WTC11 (cell line): ENCODE measurements at places on chromosomes 2 and 18. TPM values are rescaled to one million over a fixed set of nuclear protein-coding genes. Genes with fewer than 3 reads are reported as not detected.

The SPATA3 gene
- not detected in 3 replicates for total RNA-seq

DNA sequence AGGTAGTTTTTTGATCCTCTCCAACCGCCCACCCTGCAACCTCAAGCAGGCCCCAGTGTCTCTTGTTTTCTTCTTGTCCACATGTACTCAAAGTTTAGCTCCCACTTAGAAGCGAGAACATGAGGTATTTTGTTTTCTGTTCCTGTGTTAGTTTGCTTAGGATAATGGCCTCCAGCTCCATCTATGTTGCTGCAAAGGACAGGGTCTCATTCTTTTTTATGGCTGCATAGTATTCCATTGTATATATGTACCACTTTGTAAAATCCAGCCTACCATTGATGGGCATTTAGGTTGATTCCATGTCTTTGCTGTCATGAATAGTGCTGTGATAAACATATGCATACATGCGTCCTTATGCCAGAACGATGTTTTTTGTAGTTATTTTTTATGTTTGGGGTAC, 2.5 kb downstream of the CRYGC start:
- H3K36me3 ChIP-seq = no peaks in the 10 kb centered on the region
- no peak overlapping the region for H3K27ac ChIP-seq
- H3K27me3 ChIP-seq = no peaks in the 10 kb centered on the region; the same call in 1 of the 2 replicates
- no peak overlapping the region for H3K4me3 ChIP-seq
- peaks cover 17% of the 10 kb centered on the region for H3K4me1 ChIP-seq

DNA sequence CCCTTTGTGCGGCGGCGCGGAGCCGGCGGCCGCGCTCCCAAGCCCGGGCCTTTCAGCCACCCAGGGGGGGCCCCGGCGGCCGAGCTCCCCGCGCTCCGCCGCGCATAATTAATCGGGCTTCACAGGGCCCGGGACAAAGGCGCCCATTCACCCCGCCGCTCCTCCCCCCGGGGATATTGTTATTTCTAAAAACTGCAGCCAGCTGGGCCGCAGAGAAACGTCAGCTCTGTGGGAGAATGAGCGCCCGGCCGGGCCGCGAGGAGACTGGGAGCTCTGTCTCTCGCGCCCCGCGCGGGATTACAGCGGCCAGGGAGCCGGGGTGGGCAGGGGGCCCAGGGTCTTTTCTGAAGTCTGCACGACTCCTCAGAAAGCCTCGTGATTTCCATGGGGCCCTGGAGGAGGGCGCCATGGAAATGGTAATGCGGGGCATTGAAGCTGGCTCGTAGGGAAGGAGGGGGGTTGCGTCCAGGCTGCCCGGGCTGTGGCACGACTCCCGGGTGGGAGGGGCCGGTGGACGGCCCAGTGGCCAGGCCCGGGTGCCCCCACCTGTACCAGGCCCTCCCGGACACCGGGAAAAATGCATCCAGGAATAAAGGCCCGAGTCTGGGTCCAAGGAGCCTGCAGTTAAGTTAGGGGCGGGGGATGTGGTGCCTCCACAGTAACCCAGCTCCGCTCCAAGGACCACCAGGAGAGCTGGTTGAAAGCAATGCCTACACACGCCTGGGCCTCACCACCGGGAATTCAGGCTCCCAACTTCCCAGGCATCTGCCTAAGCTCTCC, 125.3 kb downstream of the ZFP36L2 start:
- H3K4me3 ChIP-seq = peak overlapping the region; percentile 63
- no peak overlapping the region for H3K27ac ChIP-seq
- DNase-seq = peak; percentile 73
- H3K36me3 ChIP-seq = peaks cover 8% of the 10 kb centered on the region; the same call in 1 of the 2 replicates
- H3K4me1 ChIP-seq = peaks cover 27% of the 10 kb centered on the region
- H3K27me3 ChIP-seq = peaks cover 34% of the 10 kb centered on the region

GRCh38 chr18:56973487-56973886, 173.4 kb upstream of the BOD1L2 start:
- H3K36me3 ChIP-seq = no peaks in the 10 kb centered on the region
- no peak for DNase-seq
- peaks cover 9% of the 10 kb centered on the region for H3K4me1 ChIP-seq
- no peaks in the 10 kb centered on the region for H3K27me3 ChIP-seq
- no peak overlapping the region for H3K27ac ChIP-seq

DNA sequence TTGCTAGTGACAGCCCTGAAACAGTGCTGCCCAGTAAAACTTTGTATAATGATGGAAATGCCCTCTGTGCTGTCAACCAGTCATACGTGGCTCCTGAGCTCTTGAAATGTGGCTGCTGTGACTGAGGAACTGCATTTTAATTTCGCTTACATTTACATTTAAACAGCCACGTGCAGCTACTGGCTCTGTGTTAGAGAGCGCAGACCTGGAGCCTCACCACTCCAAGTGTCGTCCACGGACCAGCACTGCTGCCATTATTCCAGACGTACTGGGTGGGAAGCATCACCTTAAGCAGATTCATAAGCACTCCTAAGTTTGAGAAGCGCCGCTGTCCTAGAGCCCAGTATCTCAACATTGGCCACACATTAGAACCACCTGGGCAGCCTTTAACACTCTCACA, 77.0 kb upstream of the MGAT4A start:
- no peaks in the 10 kb centered on the region for H3K36me3 ChIP-seq
- peaks cover 19% of the 10 kb centered on the region; the same call in 1 of the 2 replicates for H3K4me1 ChIP-seq
- no peak overlapping the region for H3K27ac ChIP-seq
- no peak for DNase-seq
- H3K27me3 ChIP-seq = no peaks in the 10 kb centered on the region; the same call in 1 of the 2 replicates

DNA sequence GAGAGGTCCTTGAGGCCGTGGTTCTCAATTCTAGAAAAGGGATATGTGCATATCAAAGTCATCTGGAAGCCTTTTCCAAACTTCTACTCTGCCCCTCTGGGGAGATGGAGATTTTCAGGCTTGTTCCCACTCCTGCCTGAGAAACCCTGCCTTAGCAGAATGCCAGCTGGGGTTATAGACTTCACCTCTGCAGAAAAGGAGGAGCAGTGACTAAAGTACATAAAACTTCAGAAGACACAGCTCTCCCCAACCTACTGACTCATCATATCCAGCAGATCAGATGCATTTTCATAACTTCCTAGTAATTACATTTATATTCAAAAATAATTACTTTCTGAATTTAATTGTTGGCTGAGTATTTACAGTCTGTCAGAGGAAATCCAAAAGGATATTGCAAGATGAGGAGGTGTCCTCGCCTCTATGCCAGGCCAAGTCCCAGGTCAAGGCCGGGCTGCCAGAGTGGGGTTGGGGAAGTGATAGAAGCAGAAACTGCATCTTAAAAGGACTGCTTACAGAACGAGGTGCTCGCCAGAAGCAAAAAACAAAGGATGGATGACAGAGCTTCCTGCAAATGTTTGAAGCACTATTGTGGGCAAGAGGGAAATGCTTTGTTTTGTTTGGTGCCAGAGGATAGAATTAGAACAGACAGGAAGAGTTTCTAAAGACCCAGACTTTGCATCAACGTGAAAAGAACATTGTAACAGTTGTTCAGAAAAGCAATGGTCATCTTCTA, 75.6 kb upstream of the APCDD1 start:
- H3K4me1 ChIP-seq = peaks cover 27% of the 10 kb centered on the region
- no peak for DNase-seq
- peak overlapping the region; percentile 18 for H3K27ac ChIP-seq
- H3K4me3 ChIP-seq = no peak overlapping the region

GRCh38 chr18:58545338-58546296, 83.3 kb downstream of the ALPK2 start:
- no peaks in the 10 kb centered on the region for H3K36me3 ChIP-seq
- no peak overlapping the region for H3K27ac ChIP-seq
- no peaks in the 10 kb centered on the region for H3K27me3 ChIP-seq
- no peak overlapping the region for H3K4me3 ChIP-seq
- peaks cover 19% of the 10 kb centered on the region for H3K4me1 ChIP-seq

DNA sequence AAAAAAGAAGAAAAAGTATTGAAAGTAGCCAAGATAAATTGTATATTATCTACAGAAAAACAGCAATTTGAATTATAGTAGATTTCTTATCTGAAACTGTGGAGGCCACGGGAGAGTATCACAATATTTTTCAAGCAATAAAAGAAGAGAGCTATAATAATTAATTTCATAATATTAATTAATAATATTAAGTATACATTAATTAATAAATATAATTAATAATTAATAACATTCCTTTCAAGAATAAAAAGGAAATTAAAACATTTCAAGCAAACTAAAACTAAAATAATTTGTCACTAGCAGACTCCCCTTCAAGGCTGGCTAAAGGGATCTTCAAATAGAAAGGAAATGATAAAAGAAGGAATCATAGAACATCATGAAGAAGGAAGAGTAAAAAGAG, 372.7 kb upstream of the KYNU start:
- no peak for DNase-seq
- no peaks in the 10 kb centered on the region for H3K36me3 ChIP-seq
- H3K4me1 ChIP-seq = no peaks in the 10 kb centered on the region
- H3K27ac ChIP-seq = no peak overlapping the region
- no peak overlapping the region for H3K4me3 ChIP-seq

DNA sequence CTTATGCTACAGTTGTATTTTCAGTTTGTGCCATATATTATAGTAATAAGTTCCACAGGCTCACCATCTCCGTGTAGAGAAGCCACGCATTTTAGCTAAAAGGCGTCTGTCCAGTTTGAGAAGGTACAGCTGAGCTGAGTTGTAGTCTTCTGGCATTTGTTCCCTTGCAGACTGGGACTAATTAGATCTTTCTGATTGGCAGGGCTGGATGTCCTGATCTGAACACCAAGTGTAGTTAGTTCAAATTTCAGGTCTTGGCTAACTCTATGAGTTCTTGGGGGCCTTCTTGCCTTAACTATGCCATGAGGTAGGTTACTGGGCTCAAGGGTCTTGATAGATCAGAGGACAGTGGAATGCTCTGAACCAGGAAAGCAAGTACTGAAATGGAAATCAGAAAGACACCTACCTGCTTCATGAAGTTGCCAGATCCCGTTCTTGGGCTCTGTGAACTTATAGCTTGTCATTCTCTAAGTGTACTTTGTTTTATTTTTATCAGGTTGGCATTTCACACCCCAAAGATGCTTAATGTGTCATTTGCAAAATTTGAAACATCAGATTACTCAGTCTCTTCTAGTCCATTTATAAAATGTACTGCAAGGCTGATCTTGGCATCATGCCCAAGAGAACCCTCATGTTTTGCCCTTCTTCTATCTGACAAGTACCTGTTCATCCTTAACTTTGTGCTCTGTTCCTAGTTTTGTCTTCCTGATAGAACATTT, 93.7 kb downstream of the PLCL1 start:
- no peak for DNase-seq
- no peak overlapping the region for H3K27ac ChIP-seq
- no peaks in the 10 kb centered on the region for H3K27me3 ChIP-seq

- H3K4me1 ChIP-seq = no peaks in the 10 kb centered on the region
- H3K27me3 ChIP-seq = no peaks in the 10 kb centered on the region; the same call in 1 of the 2 replicates
- peaks cover 69% of the 10 kb centered on the region for H3K36me3 ChIP-seq
- no peak overlapping the region for H3K27ac ChIP-seq
These were observed 528.8 kb downstream of the CMPK2 start for GRCh38 chr2:6336752-6337471.

DNA sequence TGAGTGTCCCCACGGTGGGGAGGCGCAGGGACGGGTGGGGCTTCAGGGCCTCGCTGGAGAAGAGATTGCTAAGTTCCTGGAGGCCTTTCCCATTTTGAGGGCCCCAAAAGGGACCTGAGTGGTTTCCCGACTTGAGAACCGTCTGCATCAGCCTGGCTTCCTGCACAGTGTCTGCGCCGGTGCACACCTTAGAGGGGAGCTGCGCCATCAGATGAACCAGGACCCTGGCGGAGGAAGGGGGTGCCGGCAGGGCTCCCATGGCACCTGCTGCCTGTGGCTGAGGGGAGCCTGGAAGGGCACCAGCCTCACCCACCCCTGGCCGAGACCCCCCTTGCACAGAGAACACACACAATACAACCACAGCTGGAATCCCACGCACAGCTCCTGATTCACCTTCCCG, 465.1 kb upstream of the MYT1L start:
- H3K27ac ChIP-seq = no peak overlapping the region
- H3K4me1 ChIP-seq = no peaks in the 10 kb centered on the region
- no peak overlapping the region for H3K4me3 ChIP-seq
- no peak for DNase-seq
- H3K27me3 ChIP-seq = no peaks in the 10 kb centered on the region; the same call in 1 of the 2 replicates
- H3K36me3 ChIP-seq = peaks cover under 1% of the 10 kb centered on the region; the same call in 1 of the 2 replicates

DNA sequence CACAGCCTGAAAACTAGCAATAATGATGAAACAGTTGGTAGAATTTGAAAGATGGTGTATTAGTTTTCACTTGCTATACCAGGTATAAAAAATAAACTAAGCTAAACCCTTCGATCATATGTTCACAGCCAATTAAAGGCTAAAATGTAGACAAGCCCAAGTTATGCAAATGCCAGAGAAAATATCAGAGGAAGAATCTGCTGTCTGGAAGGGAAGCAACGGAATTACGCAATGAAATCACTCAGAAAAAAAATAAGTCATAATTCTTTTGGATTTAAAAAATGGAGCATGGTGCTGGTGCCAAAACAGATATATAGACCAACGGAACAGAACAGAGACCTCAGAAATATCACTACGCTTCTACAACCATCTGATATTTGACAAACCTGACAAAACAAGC, 108.3 kb downstream of the ARL4C start:
- no peaks in the 10 kb centered on the region for H3K4me1 ChIP-seq
- no peak for DNase-seq
- H3K27me3 ChIP-seq = no peaks in the 10 kb centered on the region; the same call in 1 of the 2 replicates
- peaks cover 3% of the 10 kb centered on the region; the same call in 1 of the 2 replicates for H3K36me3 ChIP-seq

- H3K27me3 ChIP-seq = no peaks in the 10 kb centered on the region
- H3K4me3 ChIP-seq = no peak overlapping the region
- no peak for DNase-seq
- H3K4me1 ChIP-seq = 0 out of 2 replicates have a peak, but pooled peaks cover 4% of the 10 kb centered on the region
- peaks cover 4% of the 10 kb centered on the region; the same call in 1 of the 2 replicates for H3K36me3 ChIP-seq
These were observed 31.1 kb upstream of the FAM237A start for GRCh38 chr2:206611191-206611590.

GRCh38 chr18:6648581-6648980, 80.9 kb upstream of the ARHGAP28 start:
- H3K27ac ChIP-seq = no peak overlapping the region
- DNase-seq = no peak
- no peak overlapping the region for H3K4me3 ChIP-seq
- no peaks in the 10 kb centered on the region for H3K27me3 ChIP-seq

- H3K27ac ChIP-seq = no peak overlapping the region
- H3K27me3 ChIP-seq = no peaks in the 10 kb centered on the region
- no peaks in the 10 kb centered on the region for H3K4me1 ChIP-seq
- DNase-seq = no peak
These were observed 16.7 kb downstream of the CPSF3 start for GRCh38 chr2:9440058-9440727.
